ENCODE measurements at places on chromosomes 4 and X. TPM values are rescaled to one million over a fixed set of nuclear protein-coding genes. Genes with fewer than 3 reads are reported as not detected.

The F9 gene
- not detected for total RNA-seq

The RNF113A gene
- 19.0 TPM for total RNA-seq

GRCh38 chr4:8199594-8200301 lies 658 bp downstream of the SH3TC1 start:
- no peak for DNase-seq

- DNase-seq, result no peak
These were observed 164.3 kb downstream of the STPG2 start for GRCh38 chr4:97978791-97979488.

- DNase-seq, result no peak
These were observed 14.8 kb downstream of the NDNF start for GRCh38 chr4:121057466-121057922.

DNA sequence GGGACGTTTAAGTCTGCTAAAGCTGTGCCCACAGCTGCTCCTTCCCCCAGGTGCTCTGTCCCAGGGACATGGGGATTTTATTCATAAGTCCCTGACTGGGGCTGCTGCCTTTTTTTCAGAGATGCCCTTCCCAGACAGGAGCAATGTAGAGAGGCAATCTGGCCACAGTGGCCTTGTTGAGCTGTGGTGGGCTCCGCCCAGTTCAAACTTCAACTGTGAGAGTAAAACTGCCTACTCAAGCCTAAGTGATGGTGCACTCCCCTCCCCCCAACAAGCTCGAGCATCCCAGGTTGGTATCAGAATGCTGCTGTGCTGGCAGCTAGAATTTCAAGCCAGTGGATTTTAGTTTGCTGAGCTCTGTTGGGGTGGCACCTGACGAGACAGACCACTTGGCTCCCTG lies 1371.4 kb downstream of the ADGRL3 start:
- DNase-seq, result no peak

DNA sequence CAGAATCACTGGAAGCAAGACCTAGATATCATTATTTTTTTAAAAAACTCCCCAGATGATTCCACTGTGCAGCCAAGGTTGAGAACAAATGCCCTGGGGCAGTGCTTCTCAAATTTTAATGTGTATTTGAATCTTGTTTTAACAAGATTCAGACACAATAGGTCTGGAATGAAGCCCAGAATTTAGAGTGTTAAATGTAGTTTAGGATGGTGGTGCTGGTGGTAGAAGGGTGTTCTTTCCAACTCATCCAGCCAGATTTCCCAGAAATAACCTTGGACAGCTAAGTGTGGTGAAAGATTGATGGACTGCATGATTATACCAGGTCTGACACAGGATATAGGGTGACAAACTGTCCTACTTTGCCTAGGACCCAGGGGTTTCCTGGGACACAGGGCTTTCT lies 120.1 kb upstream of the MED14 start:
- DNase-seq, result peak; percentile 90

DNA sequence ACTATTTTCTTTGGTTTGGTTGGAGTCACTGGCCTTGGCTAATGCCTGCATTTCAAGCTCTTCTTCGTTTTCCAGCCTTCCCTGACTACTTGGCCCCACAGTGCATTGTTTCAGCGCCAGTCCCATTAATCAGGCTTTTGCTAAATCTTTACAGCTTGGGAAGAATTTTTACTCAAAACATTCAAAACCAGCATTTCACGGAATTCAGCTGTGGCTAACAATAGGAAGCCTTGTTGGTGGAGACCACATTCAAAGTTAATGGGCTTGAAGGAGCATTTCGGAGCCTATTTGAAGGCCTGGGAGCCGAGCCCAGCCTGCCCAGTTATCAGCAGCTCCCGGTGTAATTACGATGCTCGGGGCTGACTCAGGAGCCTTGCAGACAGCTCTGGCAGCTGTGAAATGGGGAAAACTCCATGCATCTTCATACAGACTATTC lies 30.8 kb upstream of the VCX2 start:
- no peak for DNase-seq

Measured in MCF 10A (cell line).